ENCODE measurements at places on chromosomes 1 and 21.

DNA sequence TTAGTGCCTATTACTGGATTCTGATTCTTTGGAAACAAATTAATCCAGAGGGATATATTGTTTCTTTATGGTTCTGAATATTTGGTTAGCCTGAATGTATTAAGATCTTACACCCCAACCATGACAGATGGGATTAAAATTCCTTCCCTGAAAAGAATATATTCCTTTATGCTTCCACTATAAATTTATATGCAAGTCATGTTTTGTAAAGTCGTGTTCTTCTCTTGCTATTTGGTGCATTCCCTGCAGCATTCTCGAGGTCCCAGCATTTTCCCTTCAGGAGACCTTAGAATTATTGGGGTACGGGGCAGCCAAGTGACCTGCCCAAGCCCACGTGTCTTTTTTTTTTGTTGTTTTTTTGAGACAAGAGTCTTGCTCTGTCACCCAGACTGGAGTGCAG lies 62.4 kb downstream of the DISC1 start:
- no peak for DNase-seq

- DNase-seq = no peak
Observed at GRCh38 chr1:207312604-207312920, 8.9 kb upstream of the CD55 start.

GRCh38 chr1:214635506-214635905 lies 32.5 kb downstream of the CENPF start:
- DNase-seq = no peak

GRCh38 chr1:3759796-3760195 lies 7.5 kb downstream of the CCDC27 start:
- DNase-seq = no peak

Data from stimulated activated CD8-positive, alpha-beta memory T cell treated with anti-CD3 and anti-CD28 coated beads, Interleukin-7, amount 100 ng/mL, for 1 hour (primary cell).